Suppressor macrophage (primary cell): ENCODE measurements at places on chromosomes 6 and 20.

DNA sequence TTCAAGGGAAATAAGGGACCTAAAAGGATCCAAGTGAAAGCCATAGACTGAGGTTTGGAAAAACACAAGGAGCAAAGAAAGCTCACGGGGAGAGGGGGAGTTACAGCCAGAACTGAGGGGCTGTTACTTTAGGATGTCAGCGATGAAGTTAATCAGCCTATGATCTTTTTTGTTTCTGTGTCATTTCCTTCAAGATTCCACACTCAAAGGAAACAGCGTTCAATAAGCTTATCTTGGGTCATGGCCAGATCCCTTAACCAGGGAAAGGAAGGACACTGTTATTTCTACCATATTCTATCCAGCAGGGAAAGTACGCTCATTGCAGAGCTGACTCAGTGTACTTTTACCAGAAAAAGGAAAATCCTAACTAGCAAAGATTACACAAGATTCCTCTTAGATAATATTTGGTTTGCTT is 132.8 kb downstream of the PFDN4 start:
- DNase-seq = no peak

- no peak for DNase-seq
Observed at GRCh38 chr6:138493413-138493812, 5.9 kb downstream of the NHSL1 start.

GRCh38 chr6:132147530-132148011 is 196.4 kb upstream of the CCN2 start:
- no peak for DNase-seq

DNA sequence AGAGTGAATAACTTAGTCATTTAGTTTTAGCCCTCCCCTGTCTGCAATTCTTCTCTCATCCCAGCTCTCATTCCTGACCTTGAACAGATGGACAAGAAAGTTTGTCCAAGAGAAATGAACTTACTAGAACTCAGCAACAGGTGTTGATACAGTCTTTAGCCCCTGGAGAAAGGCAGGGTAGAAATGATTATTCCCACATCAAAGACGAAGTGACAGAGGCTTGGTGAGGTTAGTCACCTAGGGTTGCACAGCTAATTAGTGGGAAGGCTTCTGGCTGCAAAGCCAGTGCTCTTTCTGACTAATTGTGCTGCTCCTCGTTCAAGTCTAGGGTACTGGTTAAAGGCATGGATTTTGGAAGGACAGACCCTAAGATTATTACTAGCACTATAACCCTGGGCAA is 4.5 kb downstream of the ZDHHC14 start:
- DNase-seq = no peak

- no peak for DNase-seq
Observed at GRCh38 chr20:58328836-58329235, 19.3 kb downstream of the RAB22A start.

- no peak for DNase-seq
Observed at GRCh38 chr20:12047838-12048432, 130.2 kb downstream of the BTBD3 start.

GRCh38 chr6:168156742-168157265 is 77.8 kb upstream of the FRMD1 start:
- DNase-seq = no peak

DNA sequence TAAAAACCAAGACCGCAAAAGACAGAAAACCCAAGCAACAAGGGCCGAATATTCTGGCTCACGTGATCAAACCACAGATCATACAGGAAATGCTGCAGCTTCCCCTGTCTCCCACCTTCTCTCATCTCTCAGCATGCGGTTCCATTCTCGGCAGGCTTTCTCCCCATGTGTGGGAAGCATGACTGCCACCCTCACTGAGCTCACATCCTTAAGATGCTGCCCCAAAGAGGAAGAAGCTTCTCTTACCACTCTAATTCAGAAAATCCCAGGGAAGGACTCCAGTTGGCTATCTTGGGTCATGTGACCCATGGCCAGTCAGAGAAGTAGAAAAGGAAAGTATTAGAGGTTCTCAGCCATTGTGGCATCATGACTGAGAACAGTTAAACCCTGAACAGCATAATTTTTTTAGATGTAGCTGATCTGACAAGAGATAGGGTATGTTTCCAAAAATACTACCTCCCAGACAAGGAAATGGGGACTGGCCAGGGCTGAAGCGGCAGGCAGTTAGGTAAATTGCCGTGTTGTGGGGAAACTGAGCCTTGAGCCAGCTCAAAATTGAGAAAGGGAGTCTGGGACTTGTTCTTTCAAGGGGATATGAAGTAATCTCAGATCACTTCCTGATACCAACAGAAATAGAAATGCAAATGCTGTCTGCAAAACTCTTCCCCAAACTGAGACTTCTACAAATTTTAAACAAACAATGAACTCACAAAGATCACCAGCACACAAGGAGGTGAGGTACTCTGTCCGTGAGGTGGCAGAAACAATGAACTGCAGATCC is 37.1 kb upstream of the GRM4 start:
- DNase-seq = peak; percentile 94

GRCh38 chr20:47878601-47879027 is 93.3 kb upstream of the SULF2 start:
- DNase-seq = no peak

DNA sequence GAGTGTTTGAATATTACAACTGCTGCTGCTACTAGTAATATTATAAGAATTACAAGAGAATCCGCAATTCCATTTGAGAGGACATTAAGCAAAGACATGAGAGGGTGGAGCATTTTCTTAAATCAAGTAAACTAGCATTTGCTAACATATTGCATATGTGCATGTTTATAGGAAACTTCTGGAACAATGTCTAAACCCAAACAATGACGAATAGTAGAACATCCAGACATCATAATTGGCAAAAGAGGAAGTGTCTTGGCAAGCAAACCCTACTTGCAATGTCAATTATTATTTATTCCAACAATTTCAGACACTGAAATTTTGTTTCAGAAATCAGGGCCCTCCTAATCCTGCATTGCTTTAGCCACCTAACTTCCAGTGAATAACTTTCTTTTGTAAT is 1155.3 kb upstream of the GJE1 start:
- no peak for DNase-seq

- DNase-seq = no peak
Observed at GRCh38 chr6:27290065-27290849, 21.8 kb downstream of the POM121L2 start.

DNA sequence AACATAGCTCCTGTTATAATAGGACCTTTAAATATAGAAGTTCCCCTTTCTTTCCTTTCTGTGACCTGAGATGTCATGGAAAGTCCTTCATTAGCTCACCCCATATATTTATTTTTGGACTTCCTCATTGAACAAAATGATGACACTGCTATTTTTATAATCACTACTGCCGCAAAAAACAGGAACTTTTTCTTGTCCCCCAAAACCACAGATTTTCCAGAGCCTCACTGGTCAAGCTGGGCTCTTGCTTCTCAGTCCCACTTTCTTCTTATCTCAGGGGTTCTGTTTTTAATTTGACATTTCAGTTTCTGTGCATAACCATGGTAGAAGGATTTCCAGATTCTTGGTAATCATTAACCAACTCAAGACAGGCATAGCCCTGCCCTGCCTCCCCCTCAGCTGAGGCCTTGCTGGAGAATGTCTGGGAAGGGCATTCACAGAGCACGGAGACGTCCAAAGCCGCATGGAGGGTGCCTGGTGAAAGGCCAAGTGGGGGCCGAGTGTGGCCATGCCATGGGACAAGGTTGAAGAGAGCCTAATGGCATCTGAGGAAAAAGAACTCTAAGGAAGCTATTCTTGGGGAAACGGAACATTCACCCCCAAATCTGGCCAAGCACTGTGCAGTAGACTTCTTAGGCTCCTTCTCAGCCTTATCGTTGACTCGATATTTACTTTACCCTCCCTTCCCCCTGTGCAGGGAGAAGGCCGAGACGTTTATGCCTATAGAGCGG is 73.7 kb downstream of the EDN1 start:
- peak; percentile 71 for DNase-seq

DNA sequence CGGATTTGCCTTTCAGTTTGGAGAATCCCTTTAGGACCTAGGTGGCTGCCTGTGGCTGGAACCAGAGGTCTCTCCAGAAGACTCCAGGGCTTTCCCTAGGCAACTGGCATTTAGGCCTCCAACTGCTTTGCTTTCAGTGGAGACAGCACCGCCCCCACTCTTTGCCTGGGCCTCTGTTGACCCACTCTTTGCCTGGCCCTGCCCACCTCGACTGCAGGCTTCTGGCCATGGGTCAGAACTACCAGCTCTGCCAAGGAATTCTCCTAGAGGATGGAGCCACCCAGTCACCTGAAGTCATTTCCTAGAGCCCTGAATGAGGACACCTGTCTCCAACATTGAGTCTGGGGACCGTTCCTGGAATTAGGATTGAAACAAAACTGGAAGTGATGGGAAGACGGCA is 439.0 kb upstream of the CDH4 start:
- DNase-seq = no peak

GRCh38 chr20:48040491-48040890 is 255.2 kb upstream of the SULF2 start:
- DNase-seq = no peak

- no peak for DNase-seq
Observed at GRCh38 chr6:40889137-40889832, 149.7 kb downstream of the UNC5CL start.

- no peak for DNase-seq
Observed at GRCh38 chr6:15369838-15370237, 124.0 kb downstream of the JARID2 start.

GRCh38 chr20:12598894-12599293 is 409.9 kb upstream of the SPTLC3 start:
- DNase-seq = no peak

DNA sequence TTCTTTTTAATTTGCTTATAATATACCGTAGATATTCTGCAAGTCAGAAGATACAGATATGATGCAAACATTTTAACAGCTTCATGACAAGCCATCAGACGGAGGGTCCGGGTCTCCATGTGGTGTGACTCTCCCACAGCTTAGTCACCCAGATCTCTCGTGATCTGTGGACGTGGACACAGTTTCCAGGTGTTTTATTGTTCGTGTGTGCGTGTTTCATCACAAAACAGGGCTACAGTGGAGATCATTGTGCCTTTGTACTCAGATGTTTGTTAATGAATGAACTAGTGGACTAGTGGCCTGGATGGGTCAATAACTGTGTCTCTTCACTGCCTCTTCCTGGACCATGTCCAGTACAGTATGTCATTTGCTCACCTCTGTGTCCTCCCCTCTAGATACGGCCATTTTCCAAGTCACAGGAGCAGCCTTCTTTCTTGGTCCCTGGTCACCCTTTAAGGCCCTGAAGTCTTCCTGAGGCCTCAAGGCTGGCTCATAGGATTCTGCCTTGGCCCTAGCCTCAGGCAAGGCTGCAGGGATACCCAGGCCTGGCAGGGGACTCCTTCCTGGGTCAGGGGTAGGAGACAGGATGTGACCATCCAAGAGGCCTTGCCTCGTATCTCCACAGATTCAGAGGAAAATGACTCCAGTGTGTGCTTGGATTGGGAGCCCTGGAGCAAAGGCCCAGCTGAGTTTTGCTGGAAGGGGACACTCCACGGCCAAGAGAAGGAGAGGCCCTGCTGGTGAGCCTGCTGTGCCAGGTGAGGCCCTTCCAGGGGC is 4.6 kb downstream of the ADIG start:
- DNase-seq = no peak
